ENCODE measurements at places on chromosomes 7 and 10. TPM values are rescaled to one million over a fixed set of nuclear protein-coding genes. Genes with fewer than 3 reads are reported as not detected.

The NRG3 gene
- not detected for total RNA-seq

The CTAGE8 gene
- 0.98 TPM for total RNA-seq

The ANKRD2 gene
- not detected for total RNA-seq

The PCLO gene
- total RNA-seq, result 10.8 TPM

The SUPV3L1 gene
- 27.5 TPM for total RNA-seq

DNA sequence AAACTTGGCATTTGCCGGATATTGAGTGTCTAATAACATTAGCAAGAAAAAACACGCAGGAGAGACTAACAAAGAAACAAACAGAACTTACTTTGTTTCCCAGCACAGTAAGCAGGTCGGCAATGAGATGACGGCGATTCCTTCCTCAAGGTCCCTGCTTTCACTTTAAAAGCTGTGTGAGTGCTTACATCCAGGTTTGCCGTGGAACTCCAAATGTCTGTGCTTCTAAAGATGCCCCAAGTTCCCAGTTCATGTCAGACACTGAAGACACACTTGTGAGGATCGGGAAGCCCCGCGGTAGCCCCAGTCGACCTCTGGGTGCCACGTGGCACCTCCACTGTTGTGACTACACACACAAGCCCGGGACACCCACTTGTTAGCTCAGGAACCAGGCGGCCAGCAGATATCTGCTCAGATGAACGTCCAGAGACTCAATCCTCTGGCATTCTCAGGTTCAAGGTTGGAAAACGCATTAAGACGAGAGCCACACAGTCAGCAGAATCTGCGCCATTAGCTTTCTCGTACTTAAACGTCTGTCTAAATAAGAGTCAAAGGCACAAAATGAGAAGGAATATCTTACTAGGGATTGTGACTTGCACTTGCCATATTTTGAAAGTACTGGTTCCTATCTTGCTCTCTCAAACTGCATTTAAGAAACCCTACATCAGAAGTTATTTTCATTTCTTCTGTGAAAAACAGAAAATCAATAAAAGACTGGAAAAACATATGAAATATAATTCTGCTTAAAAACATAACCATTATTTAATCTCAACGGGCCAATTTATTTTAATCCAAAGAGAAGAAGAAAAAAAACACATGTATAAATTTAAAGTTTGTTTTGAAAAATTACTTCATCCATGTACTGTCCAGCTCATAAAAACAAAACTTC lies 207.6 kb upstream of the KLF14 start:
- DNase-seq, result no peak
- H3K27ac ChIP-seq, result peak overlapping the region; percentile 85
- H3K36me3 ChIP-seq, result peaks cover 5% of the 10 kb centered on the region
- H3K4me3 ChIP-seq, result peak overlapping the region; percentile 45

DNA sequence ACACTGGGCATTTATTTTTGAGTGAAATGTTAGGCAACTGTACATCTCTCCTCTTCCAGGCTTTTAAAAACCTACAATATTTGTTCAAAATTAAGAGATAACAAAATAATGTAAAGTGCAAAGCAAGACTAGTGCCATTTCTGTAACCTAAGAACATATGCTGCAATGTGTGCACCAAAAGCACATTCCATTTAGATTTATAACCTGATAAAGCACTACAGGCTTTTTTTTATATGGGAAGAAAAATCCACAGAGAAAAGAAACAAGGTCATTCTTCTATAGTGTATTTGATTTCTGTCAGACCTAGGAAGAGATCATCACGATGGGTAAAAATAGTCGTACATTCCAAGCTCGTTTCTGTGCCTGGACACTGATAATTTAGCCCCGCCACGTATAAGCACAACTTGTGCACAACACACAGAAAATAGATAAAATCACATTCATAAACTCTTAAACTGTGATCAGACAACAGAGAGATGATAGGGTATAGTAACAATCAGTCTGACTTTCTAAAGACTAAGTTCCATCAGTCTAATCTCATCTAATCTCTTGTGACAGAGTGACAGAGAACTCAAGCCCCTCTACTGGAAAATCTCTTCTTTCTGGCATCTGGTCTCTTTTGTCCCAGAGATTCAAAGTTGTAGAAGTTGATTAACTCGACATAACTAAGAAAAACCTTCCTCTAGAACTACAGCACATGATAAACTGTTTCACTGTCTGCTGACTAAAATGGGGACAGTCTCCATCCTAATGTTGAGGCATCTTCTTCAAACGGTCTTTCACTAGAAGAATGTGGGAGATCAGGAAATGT lies 6.7 kb downstream of the LAMB1 start:
- H3K4me3 ChIP-seq, result no peak overlapping the region
- no peaks in the 10 kb centered on the region for H3K27me3 ChIP-seq
- peak overlapping the region; percentile 31 for H3K27ac ChIP-seq

GRCh38 chr7:111312966-111313365 lies 222.0 kb downstream of the LRRN3 start:
- no peak overlapping the region for H3K4me3 ChIP-seq
- H3K36me3 ChIP-seq, result no peaks in the 10 kb centered on the region
- no peak for DNase-seq
- H3K4me1 ChIP-seq, result no peaks in the 10 kb centered on the region

GRCh38 chr7:109476409-109476808 lies 906.7 kb downstream of the DNAJB9 start:
- H3K36me3 ChIP-seq, result no peaks in the 10 kb centered on the region
- no peak for DNase-seq
- H3K4me3 ChIP-seq, result no peak overlapping the region
- H3K27ac ChIP-seq, result no peak overlapping the region
- no peaks in the 10 kb centered on the region for H3K27me3 ChIP-seq

DNA sequence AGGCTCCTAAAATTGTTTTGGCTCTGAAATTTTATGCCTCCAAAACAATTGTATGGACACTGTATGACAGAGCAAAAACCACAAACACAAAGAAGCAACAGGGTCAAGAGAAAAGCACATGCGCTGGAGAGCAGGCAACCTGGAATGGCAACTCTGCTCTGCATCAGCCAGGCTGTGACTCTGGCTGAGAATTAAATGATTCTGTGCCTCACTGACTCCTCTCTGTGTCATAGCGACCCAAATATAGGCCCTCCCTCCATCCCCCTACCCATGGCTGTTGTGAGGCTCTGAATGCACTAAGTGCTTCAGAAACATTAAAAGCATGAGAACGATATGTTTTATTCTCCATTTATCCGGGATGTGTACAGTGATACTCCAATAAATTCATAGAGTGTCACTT lies 24.9 kb upstream of the NEBL start:
- no peak for DNase-seq
- H3K4me1 ChIP-seq, result no peaks in the 10 kb centered on the region
- no peaks in the 10 kb centered on the region for H3K27me3 ChIP-seq
- no peak overlapping the region for H3K27ac ChIP-seq
- H3K4me3 ChIP-seq, result no peak overlapping the region

- H3K4me1 ChIP-seq, result peaks cover 21% of the 10 kb centered on the region
- no peaks in the 10 kb centered on the region for H3K36me3 ChIP-seq
- no peaks in the 10 kb centered on the region for H3K27me3 ChIP-seq
- peak overlapping the region; percentile 87 for H3K27ac ChIP-seq
- DNase-seq, result no peak
These were observed 15.9 kb downstream of the TRIM56 start for GRCh38 chr7:101100858-101101847.

DNA sequence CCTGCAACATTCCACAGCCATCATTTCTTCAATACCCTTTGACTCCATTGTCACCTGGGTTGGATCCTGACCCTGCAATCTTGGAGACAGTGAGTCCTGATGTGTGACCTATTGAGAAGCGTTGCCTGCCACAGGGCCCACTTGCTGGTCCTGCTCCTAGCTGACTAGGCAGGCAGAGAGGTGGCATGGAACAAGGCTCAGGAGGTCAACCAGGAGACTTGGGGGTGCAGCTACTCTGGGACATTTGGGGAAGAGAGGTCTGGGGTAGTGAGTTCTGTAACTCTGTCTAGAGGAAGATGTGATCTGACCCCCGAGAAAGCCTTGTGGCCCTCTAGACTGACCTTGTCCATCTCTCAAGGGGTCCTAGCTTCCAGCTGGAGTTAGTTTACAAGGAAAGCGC lies 1.8 kb downstream of the ZMIZ2 start:
- no peaks in the 10 kb centered on the region for H3K36me3 ChIP-seq
- H3K4me1 ChIP-seq, result peaks cover 53% of the 10 kb centered on the region
- H3K27me3 ChIP-seq, result no peaks in the 10 kb centered on the region
- no peak overlapping the region for H3K4me3 ChIP-seq
- H3K27ac ChIP-seq, result no peak overlapping the region

DNA sequence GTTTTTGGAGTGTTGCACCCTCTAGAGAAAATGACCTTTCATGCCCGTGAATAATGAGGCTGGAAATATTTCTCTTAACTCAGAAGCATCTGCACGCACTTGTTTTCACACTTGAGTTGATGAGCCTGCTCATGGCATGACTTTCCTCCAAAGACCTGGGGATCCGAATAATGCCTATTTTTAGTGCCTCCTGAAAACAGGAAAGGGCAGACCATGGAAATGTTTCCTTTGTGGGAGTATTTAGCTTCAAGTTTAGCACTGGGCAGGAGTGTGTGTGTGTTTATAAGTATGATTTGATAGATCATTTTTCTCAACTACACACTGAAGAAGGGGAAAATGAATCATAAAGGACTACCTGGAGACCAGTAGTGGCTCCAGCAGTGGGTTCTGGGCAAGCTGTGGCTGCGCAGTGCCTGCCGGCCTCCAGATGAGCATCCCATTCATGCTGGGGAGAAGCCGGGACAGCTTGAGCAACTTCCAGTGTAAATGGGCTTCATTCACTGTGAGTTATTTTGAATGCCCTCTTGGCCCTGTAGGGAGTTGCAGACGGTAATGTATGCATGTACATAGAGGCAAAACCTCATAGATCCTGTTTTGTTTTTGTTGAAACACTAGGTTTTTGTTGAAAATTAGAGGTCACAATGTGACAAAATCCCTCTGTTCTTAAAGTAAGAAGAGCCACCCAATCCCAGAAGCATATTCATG lies 117.8 kb upstream of the INSYN2A start:
- no peak for DNase-seq
- H3K36me3 ChIP-seq, result no peaks in the 10 kb centered on the region
- no peaks in the 10 kb centered on the region for H3K27me3 ChIP-seq

DNA sequence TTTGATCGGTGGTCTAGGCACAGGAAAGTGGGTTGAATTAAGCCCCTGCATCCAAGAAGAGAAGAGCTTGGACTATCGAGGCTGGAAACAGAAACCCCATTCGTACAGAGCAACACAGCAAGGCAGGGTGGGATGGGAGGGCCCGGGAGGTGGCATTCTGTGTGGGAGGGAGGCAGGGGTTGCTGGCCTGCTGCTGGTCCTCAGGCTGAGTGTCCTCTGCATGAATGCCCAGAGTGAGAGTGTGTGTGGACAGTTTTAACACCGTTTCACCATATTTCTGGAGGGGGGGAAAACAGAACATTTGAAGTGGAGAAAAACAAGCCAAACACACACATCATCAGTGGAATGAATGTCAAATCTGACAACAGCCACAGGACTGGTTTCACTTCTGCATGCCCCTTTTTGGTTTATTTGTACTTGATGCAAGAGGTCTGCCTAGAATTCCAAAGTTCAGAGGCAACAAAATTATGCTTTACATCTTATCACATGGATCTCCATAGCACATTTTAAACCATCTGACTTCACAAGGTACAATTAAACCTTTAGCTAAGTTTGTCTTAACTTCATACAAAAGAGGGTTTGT lies 11.1 kb upstream of the ENO4 start:
- H3K4me1 ChIP-seq, result no peaks in the 10 kb centered on the region
- no peak overlapping the region for H3K27ac ChIP-seq
- no peaks in the 10 kb centered on the region for H3K27me3 ChIP-seq

DNA sequence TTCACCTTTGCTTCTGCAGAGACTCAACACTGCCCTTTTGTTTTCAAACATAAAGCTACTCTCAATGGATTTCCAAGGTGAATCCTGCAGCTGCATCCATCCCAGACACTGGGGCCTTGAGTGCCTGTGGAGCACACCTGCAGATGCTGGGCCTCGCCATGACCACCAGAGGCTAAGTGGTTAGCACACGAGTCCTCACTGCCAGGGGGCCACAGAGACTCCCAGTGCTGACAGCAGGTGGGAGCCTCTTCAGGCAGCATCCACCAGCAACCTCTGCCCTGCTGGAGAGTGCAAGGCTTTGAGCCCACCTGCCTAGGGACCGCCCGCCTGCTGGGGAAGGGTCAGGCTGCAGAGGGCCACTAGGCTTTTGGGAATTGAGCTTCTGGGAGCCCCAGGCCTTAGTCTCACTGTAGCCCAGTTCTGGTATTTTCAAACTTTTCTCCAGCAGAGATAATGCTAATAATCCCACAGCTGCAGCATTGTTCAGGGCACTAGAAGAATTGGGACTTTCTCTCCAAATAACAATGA lies 9.4 kb upstream of the HPS1 start:
- H3K4me1 ChIP-seq, result no peaks in the 10 kb centered on the region
- H3K36me3 ChIP-seq, result no peaks in the 10 kb centered on the region
- H3K27me3 ChIP-seq, result no peaks in the 10 kb centered on the region

DNA sequence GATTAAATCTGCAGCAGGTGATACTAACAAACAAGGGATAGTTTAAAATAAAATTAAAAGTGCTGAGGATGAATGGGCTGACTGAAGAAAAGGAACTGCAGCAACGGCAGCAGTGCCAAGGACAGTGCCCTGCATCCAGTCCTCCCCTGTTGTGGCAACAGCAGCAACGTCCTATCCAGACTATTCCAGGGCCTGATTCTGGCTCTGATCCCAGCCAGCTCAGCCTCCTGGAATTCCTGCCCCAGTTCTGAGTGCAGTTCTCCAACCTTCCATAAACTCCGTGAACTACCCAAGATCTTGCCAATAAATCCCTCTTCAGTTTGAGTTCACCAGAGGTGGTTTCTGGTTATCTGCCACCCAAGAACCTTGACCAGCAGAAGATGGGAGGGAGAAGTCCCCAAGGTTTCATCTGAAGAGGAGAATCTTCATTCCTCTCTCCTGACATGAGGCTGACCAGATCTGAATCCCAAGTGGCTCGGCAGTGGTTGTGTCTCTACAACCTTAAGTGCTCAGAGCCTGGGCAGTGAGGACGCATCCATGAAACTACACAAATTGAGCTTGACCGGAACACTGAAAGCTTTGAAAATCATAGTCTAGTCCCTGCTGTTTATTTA lies 115.8 kb downstream of the SORBS1 start:
- H3K27ac ChIP-seq, result peak overlapping the region; percentile 84
- no peaks in the 10 kb centered on the region for H3K36me3 ChIP-seq
- peaks cover 34% of the 10 kb centered on the region for H3K4me1 ChIP-seq
- no peaks in the 10 kb centered on the region for H3K27me3 ChIP-seq
- no peak overlapping the region for H3K4me3 ChIP-seq

GRCh38 chr10:103021150-103021899 lies 103.2 kb downstream of the CNNM2 start:
- no peaks in the 10 kb centered on the region for H3K27me3 ChIP-seq
- DNase-seq, result no peak
- no peak overlapping the region for H3K4me3 ChIP-seq
- no peaks in the 10 kb centered on the region for H3K4me1 ChIP-seq
- no peak overlapping the region for H3K27ac ChIP-seq
- H3K36me3 ChIP-seq, result no peaks in the 10 kb centered on the region
